ENCODE measurements at places on chromosomes 13 and 19.

DNA sequence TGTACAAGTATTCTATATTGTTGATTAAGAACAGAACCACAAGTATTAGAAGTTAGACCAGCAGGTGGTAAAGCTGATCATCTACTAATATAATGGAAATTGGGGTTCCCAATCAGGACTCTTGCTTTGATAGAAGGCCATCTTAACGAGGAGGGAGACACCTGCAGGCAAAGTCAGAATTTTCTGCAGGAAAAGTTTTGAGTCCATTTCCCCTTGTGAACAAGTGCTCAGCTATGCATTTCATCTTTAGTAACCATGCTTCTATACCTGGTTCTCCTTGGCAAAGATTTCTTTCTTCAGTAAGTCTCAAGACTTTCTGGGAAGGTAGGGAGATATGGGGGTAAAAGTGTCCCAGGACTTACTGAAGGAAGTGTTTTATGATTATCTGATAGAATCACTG lies 36.1 kb upstream of the USPL1 start:
- no peak for DNase-seq

GRCh38 chr13:51689663-51689996 lies 105.4 kb downstream of the WDFY2 start:
- no peak for DNase-seq

- no peak for DNase-seq
These were observed 13.5 kb downstream of the ZSCAN5A start for GRCh38 chr19:56301155-56301554.

- no peak for DNase-seq
These were observed 440.0 kb downstream of the ZNF536 start for GRCh38 chr19:30812099-30812678.

DNA sequence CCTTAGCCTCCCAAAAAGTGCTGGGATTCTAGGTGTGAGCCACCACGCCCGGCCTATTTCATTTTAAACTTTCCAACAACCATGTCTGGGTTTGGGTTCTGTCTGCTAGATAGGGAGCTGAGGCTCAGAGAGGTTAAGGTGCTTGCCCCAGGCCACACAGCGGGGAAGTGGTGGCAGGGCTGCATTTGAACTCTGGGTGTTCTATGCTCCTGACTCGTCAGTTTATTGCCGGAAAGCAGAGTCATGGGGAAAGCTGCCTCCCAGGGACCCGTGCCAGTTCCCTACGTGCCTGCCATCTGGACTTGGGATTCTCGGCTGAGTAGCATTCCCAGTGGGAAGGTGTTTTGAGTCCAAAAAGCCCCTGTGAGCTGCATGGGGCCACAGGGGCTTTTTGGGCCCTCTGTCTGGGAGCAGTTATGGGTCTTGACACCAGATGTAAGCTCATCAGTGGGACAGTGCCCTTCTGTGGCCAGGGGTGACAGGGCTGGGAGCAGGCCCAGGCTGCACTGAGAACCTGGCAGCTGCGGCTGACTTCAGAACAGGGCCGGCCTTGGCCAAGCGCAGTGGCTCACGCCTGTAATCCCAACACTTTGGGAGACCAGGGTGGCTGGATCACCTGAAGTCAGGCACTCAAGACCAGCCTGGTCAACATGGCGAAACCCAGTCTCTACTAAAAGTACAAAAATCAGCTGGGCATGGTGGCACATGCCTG lies 10.9 kb downstream of the RFX1 start:
- no peak for DNase-seq

DNA sequence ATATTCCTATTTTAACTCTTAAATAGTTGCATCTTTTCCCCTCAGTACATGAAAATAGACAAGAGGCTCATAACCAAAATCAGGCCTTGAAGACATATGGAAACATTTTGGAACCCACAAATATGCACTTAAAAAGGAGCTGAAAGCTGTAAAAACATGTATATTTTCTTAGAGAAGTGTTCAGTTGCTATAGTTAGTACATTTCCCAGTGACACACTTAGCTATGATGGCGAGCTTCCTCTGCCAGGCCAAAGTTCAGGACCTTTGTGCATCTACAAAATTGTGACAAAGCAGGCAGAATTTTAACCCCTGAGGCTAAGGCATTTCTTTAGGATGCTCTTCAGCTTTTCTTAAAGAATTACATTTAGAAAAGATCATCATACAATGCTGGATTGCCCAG lies 54.5 kb downstream of the RCBTB2 start:
- peak; percentile 16 for DNase-seq

GRCh38 chr19:18484992-18485391 lies 36.9 kb downstream of the ELL start:
- DNase-seq: no peak

DNA sequence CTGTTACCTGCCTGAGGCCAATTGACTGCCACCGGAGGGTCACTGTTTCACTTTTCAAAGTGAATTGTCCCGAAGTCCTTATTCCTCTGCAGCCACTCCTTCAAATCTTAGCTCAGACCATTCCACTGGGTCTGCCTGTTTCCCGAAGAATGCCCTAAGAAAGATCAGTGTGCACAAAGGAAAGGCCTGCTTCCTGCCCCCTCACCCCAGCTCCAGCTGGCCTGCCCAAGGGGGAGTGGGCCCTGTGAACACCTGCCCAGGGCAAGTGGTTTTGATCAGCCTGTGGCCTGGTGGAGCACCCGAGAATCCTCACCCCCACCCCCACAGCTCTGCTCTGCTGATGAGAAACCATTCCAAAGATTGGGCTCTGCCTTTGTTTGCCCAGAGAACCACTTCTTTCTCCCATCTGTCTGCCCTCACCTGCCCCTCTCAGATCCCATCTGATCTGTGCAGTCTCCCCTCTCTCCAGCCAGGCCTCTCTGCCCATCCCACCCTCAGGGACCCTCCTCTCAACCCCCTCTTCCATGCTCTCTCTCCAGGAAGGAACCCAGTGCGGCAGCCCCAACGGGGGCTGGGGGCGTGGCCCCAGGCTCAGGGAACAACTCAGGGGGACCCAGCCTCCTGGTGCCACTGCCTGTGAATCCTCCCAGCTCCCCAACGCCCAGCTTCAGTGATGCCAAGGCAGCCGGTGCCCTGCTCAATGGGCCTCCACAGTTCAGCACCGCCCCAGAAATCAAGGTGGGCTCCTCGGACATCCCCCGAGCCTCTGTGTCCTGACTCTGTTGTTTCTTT lies 10.3 kb downstream of the LENG1 start:
- no peak for DNase-seq

Measured in kidney (tissue), 22 donors.